ENCODE measurements at places on chromosomes 5 and 9.
A peak's percentile ranks its signal among the peaks of the same experiment; 100 is the strongest.

- no peak for DNase-seq
These were observed 44.9 kb upstream of the CDH18 start for GRCh38 chr5:20032896-20033295.

GRCh38 chr9:88722753-88723152 lies 187.8 kb downstream of the NXNL2 start:
- no peak for DNase-seq

GRCh38 chr5:112923148-112923917 lies 1.3 kb upstream of the REEP5 start:
- peak; percentile 25 for DNase-seq

- no peak for DNase-seq
These were observed 2.2 kb downstream of the TMEM141 start for GRCh38 chr9:136793086-136793946.

- DNase-seq, result peak; percentile 12
These were observed 447 bp downstream of the CRAT start for GRCh38 chr9:129109952-129110739.

- no peak for DNase-seq
These were observed 727 bp downstream of the SMAD5 start for GRCh38 chr5:136133222-136133921.

- DNase-seq, result peak; percentile 86
These were observed 10.5 kb upstream of the IRF1 start for GRCh38 chr5:132500931-132501628.

DNA sequence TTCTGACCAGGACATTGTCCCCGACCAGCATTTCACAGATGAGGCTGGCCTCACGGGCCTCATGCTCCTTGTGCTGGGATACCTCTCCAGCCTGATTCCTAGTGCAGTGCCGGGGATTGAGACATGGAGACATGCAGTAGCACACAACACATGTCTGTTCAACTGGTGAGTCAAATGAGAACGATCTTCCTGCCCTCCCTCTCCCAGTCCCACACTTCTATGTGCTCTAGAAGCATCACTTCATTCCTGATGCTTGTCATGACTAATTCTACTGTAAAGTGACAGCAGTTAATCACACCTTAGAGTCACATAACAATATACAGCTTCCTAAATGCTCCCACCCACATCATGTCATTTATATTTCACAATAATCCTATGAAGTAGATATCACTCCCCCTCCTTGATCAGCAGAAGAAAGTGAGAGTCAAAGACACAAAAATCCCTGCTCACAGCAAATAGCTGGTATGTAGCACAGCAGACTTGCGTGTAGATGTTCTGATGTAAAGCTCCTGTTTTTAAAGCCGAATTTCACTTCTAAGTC lies 101.8 kb downstream of the CCDC192 start:
- no peak for DNase-seq

DNA sequence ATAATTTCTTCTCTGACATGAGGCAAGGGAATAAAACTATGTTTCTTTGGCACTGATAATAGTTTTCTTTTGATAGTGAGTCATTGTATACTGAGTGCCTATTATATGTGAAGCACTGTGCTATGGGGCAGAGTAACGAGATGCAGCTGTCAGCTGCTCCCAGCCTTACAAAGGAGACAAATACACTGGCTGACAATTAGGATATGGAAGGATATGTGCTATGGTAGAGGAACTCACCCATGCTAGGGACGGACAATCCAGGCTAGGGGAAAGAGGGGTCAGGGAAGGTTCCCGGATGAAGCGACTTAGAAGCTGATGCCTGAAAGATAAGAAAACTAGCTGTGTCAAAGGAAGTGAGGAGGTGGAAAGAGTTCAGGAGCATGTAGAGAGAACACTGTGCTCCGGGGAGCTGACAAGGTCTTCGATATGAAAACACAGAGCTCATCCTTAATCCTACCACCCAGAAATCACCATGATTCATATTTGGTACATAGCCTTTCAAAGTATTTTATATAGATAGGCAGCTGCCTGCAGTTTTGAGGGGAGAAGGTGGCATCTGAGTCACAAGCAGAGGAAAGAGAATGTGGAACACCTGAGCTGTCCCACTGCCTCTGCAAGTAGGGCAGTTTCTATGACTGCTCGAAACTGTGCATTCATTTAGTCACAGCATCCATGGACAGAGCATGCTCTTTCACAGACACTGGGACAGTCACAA lies 12.1 kb downstream of the BSPRY start:
- peak; percentile 35 for DNase-seq

GRCh38 chr5:113526421-113526820 lies 12.9 kb downstream of the YTHDC2 start:
- no peak for DNase-seq

- DNase-seq, result no peak
These were observed 142.7 kb downstream of the MLLT3 start for GRCh38 chr9:20479419-20480155.

- DNase-seq, result no peak
These were observed 41.8 kb downstream of the CAVIN4 start for GRCh38 chr9:100619665-100620064.

GRCh38 chr9:115232181-115232774 lies 114.3 kb upstream of the TNC start:
- no peak for DNase-seq

DNA sequence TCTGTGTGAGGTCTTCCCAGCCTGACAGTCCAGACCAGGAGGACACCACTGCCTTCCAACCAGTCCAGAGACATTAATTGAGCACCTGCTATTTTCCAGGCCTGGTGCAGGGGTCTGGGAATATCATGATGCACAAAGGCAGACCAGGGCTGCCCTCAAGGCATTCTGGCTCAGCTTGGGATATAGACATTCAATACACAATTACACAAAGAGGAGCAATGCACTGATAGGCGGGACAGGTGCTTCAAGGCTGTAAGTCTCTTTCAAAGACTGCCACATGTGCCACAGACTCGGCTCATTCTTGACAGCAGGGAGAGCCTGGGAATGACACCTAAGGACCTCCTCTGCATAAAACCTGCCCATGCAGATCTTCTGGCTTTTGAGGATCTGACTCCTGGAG lies 158.6 kb downstream of the C5orf15 start:
- DNase-seq, result no peak

DNA sequence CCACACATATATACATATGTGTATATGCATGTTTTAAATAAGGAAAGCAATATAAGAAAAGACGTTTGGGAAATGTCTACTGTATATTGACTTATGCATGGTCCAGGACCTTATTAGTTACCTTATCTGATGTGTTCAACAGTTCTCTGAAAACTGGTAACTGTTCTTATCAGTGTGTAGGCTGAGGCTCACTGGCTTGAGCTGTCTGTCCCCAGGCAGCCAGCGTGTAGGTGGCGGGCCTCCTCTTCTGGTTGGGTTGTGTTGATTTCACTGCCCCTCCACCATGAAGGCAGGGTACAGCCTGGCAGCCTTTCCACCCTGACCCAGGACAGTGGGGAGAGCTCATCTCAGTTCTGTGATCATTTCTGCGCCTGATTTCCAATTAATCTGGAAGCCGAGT lies 38.7 kb upstream of the SEMA4D start:
- DNase-seq, result peak; percentile 44

DNA sequence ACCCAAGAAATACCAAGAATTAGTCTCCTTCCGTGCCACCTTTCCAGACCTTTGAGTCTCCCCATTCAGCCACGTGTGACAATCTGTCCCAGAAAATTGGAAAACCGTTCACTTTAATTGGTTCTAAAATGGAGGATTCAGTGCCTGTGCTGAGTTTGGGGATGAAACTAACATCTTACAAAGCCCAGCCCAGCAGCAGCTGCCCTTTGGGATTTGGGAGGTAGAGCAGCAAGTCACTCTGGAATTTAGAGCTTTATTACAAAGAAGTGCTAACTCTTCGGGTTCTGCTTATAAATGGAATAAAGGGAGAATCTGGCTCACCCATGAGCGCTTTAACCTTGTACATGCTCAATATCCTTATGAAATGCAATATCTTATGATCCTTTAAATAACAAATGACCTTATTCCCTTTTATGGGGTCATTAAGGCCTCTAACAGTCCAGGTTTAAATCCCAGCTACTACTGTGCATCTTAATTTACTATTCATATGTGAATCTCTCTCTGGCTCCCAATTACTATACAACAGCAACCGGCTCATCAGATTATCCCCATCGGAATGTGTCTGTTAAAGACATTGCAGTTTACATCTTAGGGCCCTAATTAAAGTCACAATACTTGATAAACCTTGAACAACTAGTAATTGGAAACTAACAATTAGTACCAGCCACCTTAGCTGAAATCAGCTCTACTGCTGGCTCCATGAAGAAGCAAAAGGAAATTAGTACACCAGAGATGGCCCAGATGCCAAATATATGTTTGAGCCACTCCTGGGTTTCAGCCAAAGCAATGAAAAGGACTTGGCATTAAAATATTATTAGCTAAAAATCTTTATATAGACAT lies 271.8 kb upstream of the SMARCA2 start:
- DNase-seq, result no peak

DNA sequence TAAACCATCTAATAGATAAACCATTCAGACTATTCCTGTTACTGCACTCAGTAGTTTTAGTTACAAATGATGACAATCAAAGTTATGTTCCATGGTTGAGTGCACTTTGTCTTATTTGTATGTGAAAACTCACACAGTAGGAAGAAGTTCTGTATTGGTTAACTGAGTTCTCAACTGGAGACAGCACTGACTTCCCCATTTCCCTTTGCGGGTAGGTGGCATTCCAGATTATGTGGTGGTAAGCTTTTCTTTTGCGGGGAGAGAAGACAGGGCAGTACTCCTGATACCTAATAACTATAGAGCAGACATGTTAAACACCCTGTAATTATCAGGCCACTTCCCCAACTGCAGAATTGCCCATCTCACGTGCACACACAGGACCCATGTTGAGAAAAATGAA lies 24.4 kb downstream of the TARS1 start:
- DNase-seq, result no peak

GRCh38 chr5:91038180-91038808 lies 344.8 kb downstream of the ARRDC3 start:
- DNase-seq, result no peak

DNA sequence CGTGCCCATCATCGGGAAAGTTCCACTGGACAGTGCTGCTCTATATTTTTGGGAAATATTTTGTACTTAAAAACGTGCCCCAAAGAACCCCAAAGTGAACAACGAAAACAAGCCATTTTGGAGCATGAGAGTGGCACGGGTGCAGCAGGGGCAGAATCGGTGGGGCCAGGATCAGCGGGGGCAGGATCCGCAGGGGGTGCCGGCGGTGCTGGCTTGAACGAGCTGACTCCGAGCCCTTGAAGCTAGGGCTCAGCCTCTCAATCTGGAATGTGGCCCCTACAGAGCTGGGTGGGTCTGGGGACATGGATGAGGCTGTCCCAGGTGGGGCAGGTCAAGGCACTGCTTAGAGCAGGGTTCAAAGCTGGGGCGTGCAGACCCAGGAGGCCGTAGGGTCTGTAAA lies 104.7 kb upstream of the COL5A1 start:
- DNase-seq, result no peak

- DNase-seq, result no peak
These were observed 105.0 kb downstream of the ACTL7B start for GRCh38 chr9:108750661-108751215.

GRCh38 chr5:36777105-36777757 lies 99.3 kb upstream of the NIPBL start:
- DNase-seq, result no peak

- no peak for DNase-seq
These were observed 592.3 kb downstream of the MAT2B start for GRCh38 chr5:164097749-164098148.

GRCh38 chr5:76715736-76716455 lies at the start of gene F2R:
TSS of gene F2R (plus strand) at chr5:76716126. CDS start at chr5:76716308, 182 bp downstream.
- DNase-seq, result peak; percentile 39

DNA sequence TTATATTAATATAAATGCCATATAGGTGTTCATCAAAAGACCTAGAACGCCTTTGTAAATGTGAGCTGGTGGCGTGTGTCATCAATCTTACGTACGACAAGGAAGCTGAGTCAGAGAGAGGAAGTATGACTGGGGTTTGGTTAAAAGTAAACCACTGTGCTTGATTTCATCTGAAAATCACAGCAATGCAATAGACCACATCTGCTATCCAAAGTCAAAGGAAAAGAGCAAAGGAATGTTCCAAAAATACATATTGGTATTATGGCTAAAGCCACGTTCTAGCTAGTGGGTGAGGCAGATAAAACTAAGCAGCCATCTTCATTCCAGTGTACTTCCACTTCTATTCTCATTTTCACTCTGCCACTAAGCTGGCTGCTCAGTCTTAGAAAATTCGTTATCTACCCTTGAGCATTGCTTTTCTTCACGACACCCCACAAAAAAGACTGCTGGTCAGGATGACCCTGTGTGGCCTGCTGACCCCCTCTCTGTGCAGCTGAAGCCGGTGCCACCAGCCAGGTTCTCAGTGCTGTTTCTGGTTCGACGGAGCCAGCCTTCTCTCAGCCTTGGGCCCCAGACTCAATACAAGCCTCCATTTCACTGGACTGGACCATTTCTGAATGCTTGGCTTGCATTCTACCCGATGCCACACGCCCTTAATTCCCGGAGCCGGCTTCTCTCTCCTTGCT lies 23.8 kb downstream of the SHC3 start:
- DNase-seq, result peak; percentile 67

- DNase-seq, result no peak
These were observed 41.7 kb downstream of the RETREG1 start for GRCh38 chr5:16574789-16575721.

- DNase-seq, result no peak
These were observed 32.6 kb downstream of the SPATA31D1 start for GRCh38 chr9:82021198-82021597.

DNA sequence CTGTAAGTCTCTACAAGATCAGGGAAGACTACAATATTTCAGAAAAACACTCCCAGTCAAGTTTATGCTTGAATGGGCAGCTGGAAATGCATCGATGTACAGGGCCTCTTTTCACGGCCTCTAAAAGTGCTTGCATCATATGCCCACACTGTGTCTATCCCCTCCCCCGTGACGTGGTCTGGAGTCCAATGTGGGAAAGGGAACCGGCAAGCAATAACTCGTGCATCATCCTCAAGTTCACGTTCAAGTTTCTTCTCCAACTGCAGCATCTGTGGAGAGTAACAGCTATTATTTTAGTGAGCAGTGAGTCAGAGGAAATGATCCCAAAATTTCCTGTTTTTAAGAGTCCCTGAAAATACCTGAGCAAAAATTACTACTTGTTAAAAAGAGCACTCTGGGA lies 22.3 kb downstream of the ATPSCKMT start:
- no peak for DNase-seq

DNA sequence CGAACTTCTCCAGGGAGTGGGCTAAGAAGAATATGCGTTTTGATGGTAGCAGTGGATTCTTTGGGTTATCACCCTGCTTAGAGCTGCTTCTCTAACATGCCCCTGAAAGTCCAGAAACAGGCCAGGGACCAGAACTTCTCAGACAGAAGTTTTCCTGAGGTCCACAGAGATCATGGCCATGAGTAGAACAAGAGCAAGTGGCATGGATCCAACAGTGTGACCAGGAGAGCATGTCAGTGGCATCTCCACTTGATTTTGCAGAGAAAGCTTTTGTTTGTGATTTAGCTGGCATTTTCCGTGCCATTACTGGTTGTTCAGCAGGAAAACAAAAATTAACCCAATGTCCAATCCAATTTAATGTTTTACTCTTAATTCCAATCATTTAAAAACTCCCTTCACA lies 298.5 kb upstream of the CD180 start:
- DNase-seq, result no peak

GRCh38 chr9:36880075-36880474 lies 154.0 kb downstream of the PAX5 start:
- DNase-seq, result no peak

GRCh38 chr5:24005384-24005783 lies 498.0 kb downstream of the PRDM9 start:
- DNase-seq, result no peak

GRCh38 chr5:172453986-172454357 lies 353 bp downstream of the SH3PXD2B start:
- DNase-seq, result peak; percentile 11

All from activated naive CD4-positive, alpha-beta T cell treated with anti-CD3 and anti-CD28 coated beads for 36 hours (primary cell).